ENCODE measurements at places on chromosomes 1 and 21. TPM values are rescaled to one million over a fixed set of nuclear protein-coding genes. Genes with fewer than 3 reads are reported as not detected.

DNA sequence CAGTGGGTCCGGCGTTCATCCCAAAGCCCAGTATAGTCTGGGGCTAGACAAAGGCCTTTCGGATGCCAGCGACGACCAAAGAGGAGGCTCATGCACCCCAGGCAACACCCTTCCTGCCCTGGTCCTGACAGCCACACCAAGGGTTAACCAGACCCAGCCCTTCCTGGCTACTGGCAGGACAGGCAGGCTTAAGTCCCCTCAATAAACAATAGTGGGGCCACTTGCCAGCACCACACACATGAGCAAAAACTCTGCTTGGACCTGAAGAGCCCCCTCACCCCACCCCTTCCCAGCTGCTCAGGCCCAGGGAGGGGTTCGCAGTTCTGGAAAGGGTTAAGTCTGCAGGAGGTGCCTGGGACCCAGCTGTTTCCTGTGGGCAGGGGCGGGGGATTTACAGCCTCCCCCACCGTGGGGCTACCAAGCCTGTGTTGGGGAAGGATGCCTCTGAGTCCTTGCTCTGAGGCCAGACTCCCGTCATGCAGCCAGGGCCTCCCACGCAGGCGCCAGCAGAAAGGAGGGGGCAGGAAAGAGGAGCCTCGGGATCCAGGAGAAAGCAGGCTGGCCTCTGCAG, 18.2 kb downstream of the PHLDA3 start:
- DNase-seq, result no peak

- DNase-seq, result no peak
These were observed 31.7 kb downstream of the SLC5A9 start for GRCh38 chr1:48254254-48254653.

DNA sequence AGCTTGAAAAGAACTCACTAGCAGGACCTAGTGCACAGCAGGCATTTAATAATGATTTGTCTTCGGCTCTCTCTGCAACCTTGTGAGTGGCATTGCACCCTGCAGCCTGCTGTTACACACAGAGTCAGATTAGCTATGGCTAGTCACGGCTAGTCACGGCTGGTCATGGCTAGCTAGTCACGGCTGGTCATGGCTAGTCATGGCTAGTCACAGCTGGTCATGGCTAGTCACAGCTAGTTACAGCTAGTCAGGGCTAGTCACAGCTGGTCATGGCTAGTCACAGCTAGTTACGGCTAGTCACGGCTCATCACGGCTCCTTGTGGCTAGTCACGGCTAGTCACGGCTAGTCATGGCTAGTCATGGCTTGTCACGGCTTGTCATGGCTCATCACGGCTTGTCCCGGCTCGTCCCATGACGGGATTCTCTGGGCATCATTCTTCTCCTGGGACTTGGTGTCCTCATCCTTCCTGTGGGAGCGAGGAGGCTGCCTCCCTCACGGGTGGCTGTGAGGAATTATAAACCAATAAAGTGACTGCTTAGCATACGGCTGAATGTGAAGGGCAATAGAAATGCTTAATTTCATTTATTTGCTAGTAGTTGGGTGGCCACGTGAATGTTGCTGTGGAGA, 12.5 kb upstream of the KIF26B start:
- DNase-seq, result no peak

DNA sequence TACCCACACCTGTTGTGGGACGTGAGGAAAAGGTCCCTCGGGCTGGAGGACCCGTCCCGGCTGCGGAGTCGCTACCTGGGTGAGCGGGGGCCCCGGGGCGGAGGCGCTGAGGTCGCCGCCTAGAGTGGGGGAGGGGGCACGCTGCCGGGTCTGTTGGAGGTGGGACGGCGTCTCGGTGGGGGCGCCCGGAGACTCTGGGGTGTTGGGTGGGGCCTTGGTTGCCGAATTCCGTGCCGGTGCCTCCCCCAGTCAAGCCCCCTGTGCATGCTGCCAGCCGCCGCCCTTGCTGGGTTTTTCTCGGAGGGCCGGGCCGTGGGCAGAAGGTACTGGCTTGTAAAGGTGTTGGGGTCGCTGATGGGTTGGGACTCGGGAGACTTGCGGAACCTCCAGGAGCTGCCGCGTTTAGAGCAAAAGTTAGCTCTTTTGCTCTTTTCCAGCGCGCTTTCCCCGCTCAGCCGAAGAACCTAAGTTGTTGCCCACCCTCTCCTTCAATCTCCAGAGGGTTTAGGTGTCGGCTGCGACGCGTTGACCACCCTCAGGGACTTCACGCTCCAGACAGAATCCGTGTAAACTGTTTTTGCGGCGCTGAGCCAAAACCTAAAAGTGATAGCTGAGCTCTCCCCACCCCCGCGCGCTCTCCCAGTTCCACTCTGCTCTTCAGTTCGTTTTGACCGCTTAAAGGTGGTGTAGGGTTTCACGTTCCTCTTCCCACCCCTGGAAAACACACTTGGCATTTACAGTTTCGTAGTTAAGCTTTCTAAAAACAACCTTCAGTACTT, at the start of gene MPC2:
TSS of gene MPC2 (minus strand) at position 143 of the 779 bp plus-strand sequence. CDS start 1,231 bp downstream, outside the sequence.
- peak; percentile 50 for DNase-seq

- no peak for DNase-seq
These were observed 62.7 kb upstream of the LPGAT1 start for GRCh38 chr1:211893260-211893659.

DNA sequence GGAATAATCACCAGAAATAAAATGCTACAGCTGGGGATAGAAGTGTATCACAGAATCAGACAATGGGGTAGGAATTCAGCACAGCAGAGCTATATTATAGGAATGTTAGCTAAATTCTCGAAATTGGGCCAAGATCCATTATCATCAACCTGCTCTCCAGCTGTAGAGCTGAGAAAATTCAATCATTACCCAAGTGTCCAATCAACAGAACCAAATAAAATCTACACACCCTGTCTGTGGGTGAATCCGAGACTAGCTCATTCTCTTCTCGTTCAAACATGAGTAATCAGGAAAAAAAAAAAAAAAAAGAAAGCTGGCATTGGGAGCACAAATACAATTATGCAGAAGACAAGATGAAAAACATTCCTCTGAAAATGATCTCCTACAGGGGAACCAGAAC, 119.2 kb downstream of the CDC7 start:
- DNase-seq, result no peak

DNA sequence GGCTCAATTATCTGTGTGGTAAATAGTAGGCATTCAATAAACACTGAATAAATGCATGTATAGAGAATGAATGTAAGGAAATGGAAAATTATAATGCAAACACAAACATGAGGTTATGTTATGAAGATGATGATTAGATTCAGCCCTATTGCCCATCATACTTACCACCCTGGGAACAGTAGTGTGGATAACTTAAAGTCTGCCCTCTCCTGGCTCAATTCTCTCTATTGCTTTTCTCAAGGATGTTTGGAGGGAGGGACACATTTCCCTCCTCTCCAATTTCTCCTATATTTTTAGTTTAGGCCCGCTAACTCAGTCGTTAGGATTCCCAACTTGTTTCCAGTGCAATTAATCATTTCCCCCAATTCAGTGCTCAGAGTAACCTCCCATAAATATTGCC, 101.5 kb upstream of the TNR start:
- DNase-seq, result no peak

GRCh38 chr1:71788113-71788512, 494.2 kb downstream of the NEGR1 start:
- no peak for DNase-seq

DNA sequence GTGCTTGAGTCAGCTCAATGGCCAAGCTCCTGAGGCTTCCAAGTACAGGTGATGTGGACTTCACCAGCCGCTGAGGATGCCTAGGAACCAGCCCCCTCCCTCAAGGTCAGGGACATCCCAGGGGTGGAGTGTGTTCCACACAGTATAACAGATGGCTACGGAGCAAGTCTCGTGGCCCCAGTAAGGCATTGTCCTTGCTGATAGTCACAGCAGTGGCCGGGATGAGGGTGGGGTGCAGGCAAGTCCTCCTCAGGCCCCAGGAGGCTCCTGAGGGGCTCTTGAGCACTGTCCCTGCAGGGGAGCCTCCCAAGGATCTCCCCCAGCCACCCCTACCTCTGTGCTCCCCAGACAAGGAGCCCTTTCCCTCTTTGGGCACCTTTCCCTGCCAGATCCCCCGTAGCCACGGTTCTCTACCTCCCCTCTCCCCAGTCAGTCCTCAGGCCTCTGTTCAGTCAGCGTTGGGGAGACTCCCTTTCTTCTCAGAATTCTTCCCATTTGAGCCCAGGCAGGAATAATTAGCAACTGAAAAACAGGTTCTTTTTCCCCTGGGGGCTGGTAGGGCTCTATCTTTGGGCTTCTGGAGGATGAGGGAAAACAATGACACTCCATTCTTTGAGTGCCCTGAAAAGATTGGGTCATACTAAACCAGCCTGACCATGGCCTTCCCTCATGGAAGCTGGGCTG, 7.1 kb upstream of the THEM5 start:
- DNase-seq, result no peak

DNA sequence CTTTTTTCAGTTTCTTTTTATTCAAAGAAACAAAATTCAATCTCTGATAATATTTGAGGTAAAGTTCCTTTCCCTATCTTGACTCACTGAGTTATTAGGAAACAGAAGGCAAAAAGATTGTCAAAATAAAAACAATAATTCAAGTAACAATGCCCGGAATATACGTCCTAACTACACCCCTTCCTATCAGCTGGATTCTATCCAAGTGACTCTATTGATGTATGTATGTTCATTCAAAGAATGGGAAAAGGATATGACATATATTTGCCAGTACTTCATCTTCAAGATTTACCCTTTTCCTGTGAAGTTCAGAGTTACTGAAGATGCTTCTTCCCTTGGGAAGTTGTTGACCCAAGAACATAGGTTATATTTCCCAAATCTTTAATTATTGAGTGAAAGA, 13.7 kb downstream of the SPRTN start:
- DNase-seq, result no peak

GRCh38 chr1:221309723-221310122, 430.5 kb downstream of the HLX start:
- no peak for DNase-seq

GRCh38 chr1:34833711-34834110, 25.8 kb downstream of the SMIM12 start:
- DNase-seq, result no peak

GRCh38 chr1:160779626-160780397, 16.2 kb upstream of the LY9 start:
- DNase-seq, result no peak

GRCh38 chr1:10651389-10651766, 145.1 kb downstream of the CASZ1 start:
- DNase-seq, result no peak

GRCh38 chr1:150548632-150549495, at the start of gene ADAMTSL4:
ADAMTSL4 (plus strand) TSS chr1:150549408; CDS start chr1:150552289, 2,881 bp downstream.
- peak; percentile 53 for DNase-seq

GRCh38 chr1:59271561-59272260, 25.2 kb upstream of the FGGY start:
- no peak for DNase-seq

Gene H6PD
- 13.2 TPM for total RNA-seq

Gene TRAF3IP3
- 422 TPM for total RNA-seq

Gene METTL18
- 15.7 TPM for total RNA-seq

Gene MEX3A
- total RNA-seq, result not detected

Measured in activated CD4-positive, alpha-beta memory T cell treated with anti-CD3 and anti-CD28 coated beads, Interleukin-2, amount 10 ng/mL, durations not matched to agents 7 days and 5 days (primary cell).